ENCODE measurements at places on chromosomes 4 and X.

- H3K36me3 ChIP-seq, result no peaks in the 10 kb centered on the region
- H3K27ac ChIP-seq, result no peak overlapping the region
These were observed 431.9 kb downstream of the SPOCK3 start for GRCh38 chr4:166802346-166802745.

GRCh38 chr4:120877021-120877420 is 45.5 kb downstream of the PRDM5 start:
- no peaks in the 10 kb centered on the region for H3K4me1 ChIP-seq
- no peak for DNase-seq
- no peak overlapping the region for H3K4me3 ChIP-seq
- no peaks in the 10 kb centered on the region for H3K36me3 ChIP-seq

- no peaks in the 10 kb centered on the region for H3K27me3 ChIP-seq
- H3K36me3 ChIP-seq, result no peaks in the 10 kb centered on the region
- no peaks in the 10 kb centered on the region for H3K4me1 ChIP-seq
- DNase-seq, result no peak
- no peak overlapping the region for H3K27ac ChIP-seq
These were observed 22.6 kb downstream of the SYNPO2 start for GRCh38 chr4:118911238-118911703.

DNA sequence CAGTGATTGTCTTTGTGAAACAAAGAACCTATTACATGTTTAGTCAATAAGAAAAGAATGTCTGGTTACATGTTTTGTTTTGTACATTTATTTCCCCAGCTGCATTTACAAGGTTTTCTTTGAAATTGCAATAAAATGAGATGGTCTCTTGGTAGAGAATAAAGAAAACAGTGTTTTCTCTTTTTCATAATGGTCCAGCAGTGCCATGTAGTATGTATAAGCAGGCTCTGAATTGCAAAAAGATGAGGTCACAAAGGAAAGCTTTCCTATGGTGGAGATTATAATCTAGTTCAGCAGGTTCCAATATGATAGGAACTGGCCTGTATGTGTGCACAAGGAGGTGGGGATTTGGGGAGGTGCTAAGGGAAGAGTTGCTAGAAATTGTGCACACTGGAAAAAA is 1417.3 kb downstream of the STIM2 start:
- H3K27ac ChIP-seq, result no peak overlapping the region
- DNase-seq, result peak; percentile 3
- no peak overlapping the region for H3K4me3 ChIP-seq
- no peaks in the 10 kb centered on the region for H3K27me3 ChIP-seq

DNA sequence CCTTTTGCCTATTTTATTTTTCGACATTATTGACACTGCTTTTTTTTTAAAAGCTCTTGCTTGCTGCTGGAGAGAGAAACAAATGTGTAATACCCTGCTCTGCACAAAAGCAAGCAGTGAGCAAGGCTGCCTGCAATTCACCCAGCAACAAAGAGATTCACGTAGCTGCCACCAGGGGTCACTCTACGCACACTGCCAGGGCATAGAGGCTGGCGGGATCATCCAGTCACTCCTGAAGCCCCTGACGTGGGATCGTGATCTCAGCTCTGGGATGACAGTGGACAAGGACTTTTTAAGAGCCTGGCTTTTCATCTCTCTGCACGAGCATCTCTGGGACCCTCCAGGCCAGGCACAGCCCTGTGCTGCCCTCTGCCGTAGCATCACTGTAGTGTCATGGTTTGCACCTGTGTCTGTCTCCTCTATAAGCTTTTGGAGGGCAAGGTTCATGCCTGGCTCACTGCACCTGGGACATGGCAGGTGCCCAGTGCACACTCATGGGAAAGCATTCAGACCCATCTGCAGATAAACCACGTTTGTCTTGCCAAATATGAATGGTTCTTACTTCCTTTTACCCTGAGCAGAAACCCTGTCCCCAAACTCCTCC is 19.8 kb downstream of the C4orf50 start:
- H3K27me3 ChIP-seq, result no peaks in the 10 kb centered on the region
- no peak overlapping the region for H3K27ac ChIP-seq
- peak; percentile 79 for DNase-seq
- H3K4me1 ChIP-seq, result no peaks in the 10 kb centered on the region
- no peak overlapping the region for H3K4me3 ChIP-seq

- H3K36me3 ChIP-seq, result no peaks in the 10 kb centered on the region
- peaks cover 5% of the 10 kb centered on the region for H3K27me3 ChIP-seq
- no peaks in the 10 kb centered on the region for H3K4me1 ChIP-seq
- no peak overlapping the region for H3K4me3 ChIP-seq
These were observed 105.7 kb upstream of the PRPS2 start for GRCh38 chrX:12685541-12685940.

GRCh38 chr4:104868533-104868932 is 278.1 kb upstream of the TET2 start:
- no peak overlapping the region for H3K4me3 ChIP-seq
- no peak for DNase-seq
- H3K27me3 ChIP-seq, result no peaks in the 10 kb centered on the region
- H3K36me3 ChIP-seq, result no peaks in the 10 kb centered on the region
- no peak overlapping the region for H3K27ac ChIP-seq

- DNase-seq, result no peak
- H3K4me1 ChIP-seq, result no peaks in the 10 kb centered on the region
- H3K4me3 ChIP-seq, result no peak overlapping the region
- no peaks in the 10 kb centered on the region for H3K27me3 ChIP-seq
- H3K27ac ChIP-seq, result no peak overlapping the region
- H3K36me3 ChIP-seq, result no peaks in the 10 kb centered on the region
These were observed 53.9 kb upstream of the KIAA1210 start for GRCh38 chrX:119181491-119181890.

GRCh38 chr4:172412851-172413580 is 599.8 kb downstream of the GALNTL6 start:
- H3K36me3 ChIP-seq, result no peaks in the 10 kb centered on the region
- DNase-seq, result no peak
- H3K27ac ChIP-seq, result no peak overlapping the region
- H3K27me3 ChIP-seq, result no peaks in the 10 kb centered on the region
- H3K4me3 ChIP-seq, result no peak overlapping the region

Data from kidney (tissue), 22 donors.